CD4-positive, alpha-beta T cell treated with Interleukin-15 for 4 hours (primary cell): ENCODE measurements at places on chromosomes 3 and 15.

GRCh38 chr3:44000586-44000985, 241.1 kb upstream of the TOPAZ1 start:
- DNase-seq = no peak

- DNase-seq = peak; percentile 39
Observed at GRCh38 chr15:58473724-58474123, 41.9 kb downstream of the LIPC start.

- no peak for DNase-seq
Observed at GRCh38 chr15:70275461-70276138, 177.9 kb upstream of the TLE3 start.

- no peak for DNase-seq
Observed at GRCh38 chr15:57652481-57652880, 54.0 kb upstream of the POLR2M start.

- no peak for DNase-seq
Observed at GRCh38 chr15:70583006-70583405, 180.4 kb downstream of the UACA start.

GRCh38 chr3:165336786-165337185, 140.6 kb upstream of the SLITRK3 start:
- no peak for DNase-seq

- no peak for DNase-seq
Observed at GRCh38 chr3:43753741-43754715, 63.3 kb downstream of the ABHD5 start.

GRCh38 chr15:67803299-67803698, 22.0 kb upstream of the SKOR1 start:
- DNase-seq = no peak

DNA sequence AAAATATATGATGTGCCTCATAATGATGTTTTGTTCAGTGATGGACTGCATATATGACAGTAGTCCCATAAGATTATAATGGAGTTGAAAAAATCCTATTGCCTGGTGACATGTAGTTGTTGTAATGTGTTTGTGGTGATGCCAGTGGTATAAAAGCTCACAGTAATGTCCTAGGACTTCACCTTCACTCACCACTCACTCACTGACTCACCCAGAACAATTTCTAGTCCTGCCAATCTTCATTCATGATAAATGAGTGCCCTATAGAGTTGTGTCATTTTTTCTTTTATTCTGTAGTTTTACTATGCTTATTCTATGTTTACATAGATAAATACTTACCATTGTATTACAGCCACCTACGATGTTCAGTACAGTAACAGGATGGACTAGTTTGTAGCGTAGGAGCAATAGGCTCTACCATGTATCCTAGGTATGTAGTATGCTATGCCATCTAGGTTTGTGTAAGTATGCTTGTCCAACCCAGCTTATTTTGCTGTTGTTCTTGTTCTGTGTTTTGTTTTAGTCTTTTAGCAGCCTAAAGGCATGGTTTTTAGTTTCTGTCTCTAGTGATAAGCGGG, 88.5 kb upstream of the LRRFIP2 start:
- no peak for DNase-seq

GRCh38 chr3:61938878-61939549, 377.6 kb downstream of the PTPRG start:
- DNase-seq = no peak

DNA sequence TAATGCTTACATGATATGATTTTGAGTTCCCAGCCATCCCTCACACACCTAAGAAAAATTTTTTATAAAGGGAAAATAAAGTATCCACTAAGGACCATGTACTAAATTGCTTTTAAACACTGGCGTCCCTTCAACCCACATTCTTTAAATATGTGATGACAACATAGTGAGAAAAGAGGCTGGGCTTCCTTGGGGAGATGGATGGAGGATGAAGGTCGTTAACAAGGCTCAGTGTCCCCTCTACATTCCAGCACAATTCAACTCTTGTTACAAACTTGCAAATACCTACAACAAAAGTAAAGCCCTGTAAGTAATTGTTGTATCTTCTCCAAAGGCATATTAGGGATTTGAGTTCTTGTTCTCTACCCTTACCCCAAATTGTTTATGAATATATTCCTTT, 87.2 kb upstream of the SLC4A7 start:
- no peak for DNase-seq

DNA sequence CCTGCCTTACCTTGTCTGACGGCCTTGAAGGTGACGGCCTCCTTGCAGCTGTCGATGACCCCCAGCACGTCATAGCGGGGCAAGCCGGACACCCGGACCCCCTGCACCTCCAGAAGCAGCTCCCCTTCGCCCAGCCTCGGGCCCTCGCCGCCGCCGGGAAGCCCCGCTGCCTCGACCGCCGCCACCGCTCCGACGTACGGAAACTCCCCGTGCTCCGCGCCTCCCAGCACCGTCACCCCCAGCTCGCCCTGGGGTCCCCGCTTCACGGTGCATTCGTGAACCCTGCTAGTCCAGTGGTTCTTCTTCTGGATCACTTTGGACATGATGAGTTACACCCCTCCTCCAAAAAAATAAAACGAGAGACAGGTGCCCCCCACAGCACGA, 740 bp downstream of the MAGI1 start:
- no peak for DNase-seq

DNA sequence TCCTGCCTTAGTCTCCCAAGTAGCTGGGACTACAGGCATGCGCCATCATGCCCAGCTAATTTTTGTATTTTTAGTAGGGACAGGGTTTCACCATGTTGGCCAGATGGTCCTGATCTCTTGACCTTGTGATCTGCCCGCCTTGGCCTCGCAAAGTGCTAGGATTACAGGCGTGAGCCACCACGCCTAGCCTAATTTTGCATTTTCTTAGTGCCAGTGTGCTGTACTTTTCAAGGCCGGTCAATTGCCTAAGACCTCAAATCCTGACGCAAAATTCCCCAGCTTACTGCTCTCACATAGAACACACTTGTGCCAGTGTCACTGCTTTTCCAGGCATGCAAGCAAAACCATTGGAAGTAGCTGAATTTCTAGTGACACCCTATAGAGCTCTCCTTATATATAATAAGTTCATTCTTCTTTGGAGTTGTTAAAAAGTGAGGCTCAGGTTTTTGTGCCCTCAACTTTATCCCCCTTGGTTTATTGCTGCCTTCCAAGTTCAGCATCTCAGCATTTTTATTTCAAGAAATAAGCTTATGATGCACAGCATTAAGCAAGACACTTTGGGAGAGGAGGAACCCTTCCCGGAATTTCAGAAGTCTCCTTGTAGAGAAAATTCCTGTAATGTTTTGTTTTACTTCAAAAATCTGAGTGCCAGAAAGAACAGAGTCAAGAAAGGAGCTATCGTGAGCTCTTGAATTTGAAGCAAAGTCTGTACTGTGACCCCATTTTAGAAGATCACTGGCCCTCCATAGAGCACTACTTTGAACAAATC, 93.2 kb downstream of the FILIP1L start:
- no peak for DNase-seq

DNA sequence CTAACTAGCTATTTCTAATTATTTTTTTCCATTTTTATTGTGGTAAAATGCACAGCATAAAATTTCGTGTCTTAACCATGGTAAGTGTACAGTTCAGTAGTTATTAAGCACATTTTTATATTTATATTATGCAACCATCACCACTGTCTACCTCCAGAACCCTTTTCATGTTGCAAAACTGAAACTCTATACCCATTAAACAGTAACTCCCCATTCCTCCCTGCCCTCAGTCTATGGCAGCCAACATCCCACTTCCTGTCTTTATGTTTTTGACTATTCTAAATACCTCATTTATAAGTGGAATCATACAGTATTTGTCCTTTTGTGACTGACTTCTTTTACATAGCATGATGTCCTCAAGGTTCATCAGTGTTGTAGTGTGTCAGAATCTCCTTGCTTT, 25.5 kb downstream of the SLC35A5 start:
- DNase-seq = no peak

GRCh38 chr3:117107946-117108345, 398.4 kb downstream of the TUSC7 start:
- no peak for DNase-seq

GRCh38 chr15:66167854-66168253, 85.7 kb downstream of the MEGF11 start:
- DNase-seq = no peak
